ENCODE measurements at places on chromosomes 12 and 14. TPM values are rescaled to one million over a fixed set of nuclear protein-coding genes. Genes with fewer than 3 reads are reported as not detected.
A peak's percentile ranks its signal among the peaks of the same experiment; 100 is the strongest.

Gene LMNTD1
- not detected for total RNA-seq

DNA sequence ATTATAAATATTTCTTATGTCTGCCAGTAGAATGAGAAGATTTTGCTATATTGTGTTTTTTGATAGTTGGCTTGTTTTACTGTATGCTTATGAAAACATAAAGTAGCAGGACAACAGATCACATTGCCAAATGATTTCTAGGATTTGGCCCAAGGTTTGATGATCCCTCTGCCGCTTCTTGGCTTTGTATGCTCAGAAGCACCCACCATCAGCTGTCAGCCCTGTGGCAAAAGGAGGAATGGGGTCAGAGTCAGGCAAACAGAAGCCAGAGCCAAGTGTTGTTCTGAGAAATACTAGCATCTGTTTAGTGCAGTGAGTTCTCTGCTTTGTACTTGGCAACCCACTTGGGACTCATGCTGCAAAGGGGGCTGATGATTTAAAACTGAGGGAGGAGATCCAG lies 152.2 kb downstream of the PDE3A start:
- no peak for DNase-seq

DNA sequence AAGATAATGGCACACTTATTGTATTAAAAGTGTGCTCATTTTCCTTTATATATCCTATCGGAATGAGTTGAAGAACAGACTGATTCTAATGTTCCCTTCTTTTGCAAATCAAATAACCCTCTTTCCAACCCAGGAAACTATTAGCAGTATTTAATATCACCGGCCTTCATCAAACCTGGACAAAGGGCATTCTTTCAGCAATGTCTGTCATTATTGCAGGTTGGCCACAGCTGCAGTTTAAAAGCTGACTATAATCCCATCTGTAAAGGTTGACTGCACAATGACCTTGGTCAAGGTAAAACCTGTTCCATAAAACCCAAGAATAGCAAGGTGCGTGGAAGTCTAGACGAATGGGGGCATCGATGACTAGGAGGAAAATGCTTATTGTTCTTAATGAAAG lies 472.3 kb upstream of the SOX5 start:
- no peak for DNase-seq

DNA sequence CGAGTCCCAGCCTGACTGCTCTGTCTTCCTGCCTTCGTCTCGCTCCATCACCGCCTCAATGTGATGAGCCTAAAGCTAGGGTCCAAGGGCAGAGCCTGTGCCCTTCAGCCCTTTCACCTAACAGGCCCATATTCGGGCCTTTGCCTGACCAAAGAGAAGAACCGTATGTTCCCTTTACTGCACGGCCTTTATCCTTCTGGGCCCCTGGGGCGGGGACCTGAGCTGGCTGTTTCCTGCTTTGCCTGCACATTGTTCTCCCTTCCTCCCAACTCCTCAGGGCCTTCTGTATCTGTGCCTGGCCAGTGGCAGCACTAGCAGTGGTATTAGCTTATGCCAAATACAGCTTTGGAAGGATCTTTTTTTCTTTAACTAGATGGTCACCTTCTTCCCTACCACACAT lies 8.5 kb upstream of the MYL6B start:
- no peak for DNase-seq

DNA sequence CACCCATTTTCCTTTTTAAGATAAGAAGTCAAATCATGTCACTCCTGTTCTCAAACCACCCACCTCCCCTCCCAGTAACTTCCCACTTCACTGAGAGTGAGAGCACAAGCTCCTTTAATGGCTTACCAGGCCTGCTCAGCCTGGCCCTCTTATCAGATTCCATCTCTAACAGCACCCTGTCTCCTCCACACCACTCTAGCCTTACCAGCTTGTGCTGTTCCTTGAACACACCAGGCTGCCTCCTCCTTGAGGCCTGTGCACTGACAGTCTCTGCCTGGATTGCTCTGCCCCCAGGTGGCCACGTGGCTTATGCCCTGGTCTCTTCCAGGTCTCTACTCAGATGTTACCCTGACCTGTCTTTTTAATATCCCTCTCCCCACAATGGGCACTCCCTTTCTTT lies 40.1 kb upstream of the EVL start:
- no peak for DNase-seq

Gene JAG2
- 17.7 TPM for total RNA-seq

GRCh38 chr14:102593061-102593824 lies 794 bp downstream of the RCOR1 start:
- DNase-seq: no peak

DNA sequence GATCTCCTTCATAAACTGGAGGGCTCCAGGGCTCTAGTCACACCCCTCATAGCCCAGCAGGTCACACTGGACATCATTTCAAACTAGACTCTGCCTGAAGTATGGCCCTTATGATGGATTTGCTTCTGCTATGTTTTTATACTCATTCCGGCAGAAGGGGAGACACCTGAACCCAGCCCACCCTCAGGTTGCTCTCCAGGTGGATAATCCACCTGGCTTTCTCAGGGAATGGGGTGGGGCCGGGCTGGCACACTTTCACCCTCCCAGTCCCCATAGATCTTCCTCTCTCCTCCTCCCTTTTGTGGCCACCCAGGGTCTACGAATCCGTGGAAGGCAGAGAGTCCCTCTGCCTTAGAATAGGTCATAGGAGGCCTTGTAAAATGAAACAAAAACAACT lies 9.8 kb upstream of the KRT73 start:
- peak; percentile 64 for DNase-seq

Gene RDH16
- total RNA-seq: 2.9 TPM

Gene HOXC6
- not detected for total RNA-seq

- DNase-seq: no peak
Measured at GRCh38 chr14:91417120-91417982, at the start of gene CCDC88C. Gene CCDC88C, minus strand, starts transcription at chr14:91417820. Its CDS starts 130 bp downstream, at chr14:91417690.

DNA sequence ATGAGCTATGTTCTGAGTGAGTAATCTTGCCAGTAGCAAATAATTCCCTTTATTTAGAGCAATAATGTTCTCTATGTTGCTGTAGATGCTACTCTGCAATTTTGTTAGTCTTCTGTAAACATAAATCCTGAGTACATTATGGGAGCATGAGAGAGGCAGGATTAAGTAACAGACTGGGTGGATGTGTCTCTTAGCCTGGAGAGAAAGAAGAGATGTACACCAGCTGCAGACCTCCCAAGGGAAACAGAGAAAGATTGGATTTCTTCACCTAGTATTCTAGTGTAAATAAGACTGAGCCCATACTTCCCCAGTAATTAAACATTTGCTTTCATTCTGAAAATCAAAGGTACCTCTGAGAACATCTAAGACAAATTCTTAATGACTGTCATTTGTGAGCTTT lies 564.0 kb downstream of the TRHDE start:
- DNase-seq: no peak

DNA sequence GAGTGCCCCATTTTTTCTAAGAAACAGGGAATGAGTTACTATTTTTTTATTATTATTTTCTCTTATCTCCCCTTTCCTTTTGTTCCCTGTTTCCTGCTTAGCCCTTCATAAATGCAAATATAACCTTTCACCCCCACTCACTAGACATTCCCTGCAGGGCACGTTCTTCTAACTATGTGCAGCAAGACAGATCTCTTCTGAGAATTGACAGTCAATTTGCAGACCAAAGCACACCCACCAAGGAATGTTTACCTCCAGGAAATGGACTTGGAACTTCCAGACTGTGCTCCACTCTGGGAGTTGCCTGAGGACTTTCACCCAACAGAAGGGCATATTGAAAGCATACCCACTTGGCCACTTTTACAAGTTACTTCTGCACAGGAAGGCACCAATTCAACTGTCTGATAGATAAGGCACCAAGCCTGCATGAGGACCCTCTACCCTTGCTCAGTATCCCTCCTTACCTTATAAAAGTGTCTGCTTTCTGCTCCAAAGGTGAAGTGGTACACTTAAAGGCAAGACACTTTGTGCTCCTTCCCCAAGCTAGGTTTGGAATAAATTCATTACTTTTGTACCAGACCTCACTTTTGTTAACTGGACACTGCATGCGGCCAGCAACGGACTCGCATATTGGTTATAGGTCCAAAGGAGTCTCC lies 6.5 kb downstream of the TAS2R19 start:
- no peak for DNase-seq

DNA sequence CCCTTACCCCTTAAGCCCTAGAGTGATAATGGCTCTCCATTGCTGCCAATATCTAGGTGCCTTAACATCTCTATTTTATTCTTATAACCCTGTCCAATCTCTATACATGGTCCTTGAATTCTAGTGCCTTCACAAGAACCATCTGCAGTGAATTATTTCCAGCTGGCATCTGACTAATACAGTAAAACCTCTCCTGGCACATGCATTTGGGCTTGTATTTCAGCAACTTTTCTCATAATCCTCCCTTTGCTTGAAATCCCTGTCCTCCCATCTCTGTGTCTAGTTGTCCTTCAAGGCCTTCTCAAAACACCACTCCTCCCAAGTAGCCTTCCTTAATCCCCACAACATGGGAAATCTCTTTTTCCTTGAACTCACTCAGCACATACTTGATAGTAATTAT lies 14.2 kb upstream of the HMGA2 start:
- no peak for DNase-seq

DNA sequence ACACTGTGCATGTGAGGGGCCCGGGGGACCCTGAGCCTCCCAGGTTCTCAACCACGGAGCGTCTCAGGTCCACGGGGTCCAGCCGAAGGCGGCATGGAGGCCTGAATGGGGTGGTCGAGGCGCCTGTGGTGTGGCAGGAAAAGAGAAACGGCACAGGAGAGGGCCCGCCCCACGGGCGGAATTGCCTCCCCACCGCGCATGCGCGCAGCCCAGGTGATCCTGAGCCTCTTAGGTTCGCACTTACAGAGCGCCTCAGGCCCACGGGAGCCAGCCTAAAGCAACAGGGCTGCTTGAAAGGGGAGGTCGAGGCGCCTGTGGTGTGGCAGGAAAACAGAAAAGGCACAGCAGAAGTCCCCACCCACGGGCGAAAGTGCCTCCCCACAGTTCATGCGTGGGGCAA lies 311.0 kb downstream of the ALG10 start:
- DNase-seq: no peak

DNA sequence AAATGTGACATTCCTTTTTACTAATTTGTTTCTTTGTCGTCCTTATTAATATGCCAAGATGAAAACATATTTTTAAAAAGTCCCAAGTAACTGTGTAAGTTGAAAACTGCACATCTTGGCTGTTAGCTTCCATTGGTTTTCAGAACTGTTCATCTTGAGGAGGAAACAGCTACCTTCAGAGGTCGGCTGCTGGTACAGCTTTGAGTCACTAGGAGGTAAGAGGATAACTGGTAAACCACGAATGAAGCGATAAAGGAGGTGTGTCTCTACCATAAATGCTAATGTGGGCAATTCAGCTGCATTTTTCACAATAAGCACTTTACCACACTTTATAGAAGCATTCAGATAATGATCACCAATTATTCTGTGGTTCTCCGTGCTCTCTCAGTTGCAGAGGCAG lies 137.5 kb upstream of the KRAS start:
- DNase-seq: no peak

GRCh38 chr14:76953311-76953945 lies 75.1 kb downstream of the IRF2BPL start:
- DNase-seq: no peak

Gene PGF
- total RNA-seq: 8.3 TPM

Gene LALBA
- not detected for total RNA-seq

DNA sequence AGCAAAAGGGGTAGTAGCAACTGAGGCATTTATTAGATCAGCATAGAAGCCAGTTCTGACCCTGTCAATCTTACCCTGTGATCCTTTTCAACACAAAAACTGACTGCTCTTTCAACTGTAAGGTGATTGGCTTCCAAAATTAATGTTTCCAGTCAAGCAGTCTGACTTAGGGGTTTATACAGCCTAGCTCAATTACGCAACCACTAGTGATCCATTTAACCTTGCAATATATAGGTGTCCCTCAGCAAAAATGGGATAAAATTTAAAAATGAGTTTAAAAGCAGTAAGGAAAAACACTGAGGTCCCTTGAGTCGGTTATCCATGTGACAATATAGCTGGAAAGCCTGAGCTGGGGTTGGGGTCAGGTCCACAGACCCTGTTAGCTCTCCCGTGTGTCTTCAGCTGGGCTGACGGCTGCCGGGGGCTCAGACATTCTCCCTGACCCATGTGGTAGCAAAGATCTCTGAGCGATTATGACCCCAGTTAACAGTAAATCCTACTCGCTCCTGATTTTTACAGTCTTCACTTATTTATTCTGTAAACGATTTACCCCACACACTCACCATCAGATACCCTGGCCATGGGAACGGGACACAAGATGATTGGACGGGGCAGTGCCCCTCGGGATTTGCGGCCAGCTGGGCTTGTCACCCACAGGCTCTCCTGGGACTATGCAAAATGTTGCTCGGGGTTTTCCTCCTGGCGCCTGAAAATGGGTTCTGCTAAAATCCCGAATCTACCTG lies 16.6 kb downstream of the ADGRD1 start:
- no peak for DNase-seq

Gene SERPINA5
- 3.7 TPM for total RNA-seq

GRCh38 chr12:50403001-50403440 lies 2.3 kb downstream of the LARP4 start:
- DNase-seq: no peak

DNA sequence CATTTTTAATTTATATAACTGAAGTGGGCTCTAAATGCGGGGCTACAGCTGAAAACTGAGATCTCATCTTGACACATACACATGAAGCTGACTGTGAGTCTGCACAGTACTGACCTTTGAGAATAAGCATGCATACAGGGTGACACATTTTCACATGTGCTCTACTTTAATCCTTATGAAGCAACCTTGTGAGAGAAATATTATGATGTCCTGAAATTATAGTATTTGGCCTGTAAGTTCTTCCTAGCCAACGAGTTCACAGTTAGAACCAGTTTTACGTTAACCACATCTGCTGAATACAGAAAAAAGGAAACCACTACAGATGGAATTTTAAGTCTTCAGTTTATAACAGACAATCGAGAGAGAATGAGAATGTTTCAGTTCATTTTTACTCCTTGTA lies 70.3 kb downstream of the SPPL3 start:
- no peak for DNase-seq

GRCh38 chr12:51867796-51868428 lies 19.4 kb upstream of the FIGNL2 start:
- DNase-seq: no peak

DNA sequence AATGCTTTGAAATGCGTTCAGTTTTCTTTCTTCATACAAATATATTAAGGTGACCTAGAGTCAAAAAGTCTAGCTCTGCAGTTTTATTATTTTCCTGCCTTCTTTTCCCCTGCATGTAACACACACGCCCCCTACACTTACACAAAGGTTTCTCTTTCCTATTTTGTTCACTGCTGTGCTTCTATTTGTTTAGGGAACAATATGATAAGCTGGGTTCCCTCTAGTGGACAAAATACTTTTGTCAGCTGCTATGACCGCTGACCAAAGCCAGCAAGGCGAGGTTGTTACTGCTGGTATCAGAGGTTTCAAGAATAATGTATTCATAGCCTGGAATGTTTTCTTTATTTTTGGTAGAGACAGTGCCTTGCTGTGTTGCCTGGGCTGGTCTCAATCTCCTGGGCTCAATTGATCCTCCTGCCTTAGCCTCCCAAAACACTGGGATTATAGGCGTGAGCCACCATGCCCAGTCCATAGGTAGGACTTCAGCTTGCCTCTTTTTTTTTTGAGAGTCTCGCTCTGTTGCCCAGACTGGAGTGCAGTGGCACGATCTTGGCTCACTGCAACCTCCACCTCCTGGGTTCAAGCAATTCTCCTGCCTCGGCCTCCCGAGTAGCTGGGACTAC lies 33.4 kb downstream of the FNTB start:
- DNase-seq: no peak
